CD8-positive, alpha-beta memory T cell (primary cell): ENCODE measurements at places on chromosomes 3 and 15. TPM values are rescaled to one million over a fixed set of nuclear protein-coding genes. Genes with fewer than 3 reads are reported as not detected.

Gene SATB1
- 163 TPM for total RNA-seq

Gene AGBL1
- not detected for total RNA-seq

Gene HMCES
- total RNA-seq, result 64.3 TPM

Gene WDR72
- not detected for total RNA-seq

GRCh38 chr3:86785386-86785785, 205.6 kb downstream of the VGLL3 start:
- DNase-seq, result no peak

- no peak for DNase-seq
These were observed 846.7 kb downstream of the EPHA3 start for GRCh38 chr3:89954137-89954536.
